ENCODE measurements at places on chromosomes 13 and 19.

DNA sequence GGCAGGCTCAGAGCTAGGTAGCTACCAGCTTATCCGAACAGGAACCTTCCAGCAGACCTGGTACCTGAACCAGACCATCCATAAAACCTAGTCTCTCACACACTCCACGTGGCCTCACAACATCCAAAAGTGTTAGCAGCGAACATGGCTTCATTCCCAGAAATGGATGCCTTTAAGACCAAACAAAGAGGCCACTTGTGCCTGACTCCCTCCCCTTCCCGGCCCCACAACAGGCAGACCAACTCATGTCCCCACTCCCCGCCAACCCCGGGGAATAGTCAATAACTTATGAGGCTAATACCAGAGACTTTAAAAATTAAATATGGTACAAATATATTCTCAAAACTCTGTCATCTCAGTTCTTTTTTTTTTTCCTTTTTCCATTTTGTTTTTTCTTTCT is 46.2 kb downstream of the ZNF557 start:
- DNase-seq, result no peak

GRCh38 chr13:104779311-104779993 is 1713.2 kb upstream of the SLC10A2 start:
- no peak for DNase-seq

DNA sequence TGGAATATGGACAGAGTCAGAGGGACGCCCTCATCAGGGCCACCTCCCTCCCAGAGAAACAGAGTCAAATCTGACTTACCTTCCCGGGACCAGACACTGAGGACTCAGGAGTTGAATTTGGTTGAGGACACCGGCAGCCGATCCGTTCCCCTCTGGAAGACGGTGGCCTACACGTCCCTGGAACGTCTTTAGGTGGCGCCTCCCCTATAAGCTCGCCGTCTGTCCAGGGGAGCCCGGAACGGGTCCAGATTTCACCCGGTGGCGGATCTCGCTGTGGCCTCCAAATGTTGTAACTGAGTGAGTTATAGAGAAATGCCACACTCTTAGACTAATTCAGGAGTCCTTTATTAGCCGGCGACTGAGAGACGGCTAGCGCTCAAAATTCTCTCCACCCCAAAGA is 9.0 kb downstream of the TNFSF14 start:
- no peak for DNase-seq

DNA sequence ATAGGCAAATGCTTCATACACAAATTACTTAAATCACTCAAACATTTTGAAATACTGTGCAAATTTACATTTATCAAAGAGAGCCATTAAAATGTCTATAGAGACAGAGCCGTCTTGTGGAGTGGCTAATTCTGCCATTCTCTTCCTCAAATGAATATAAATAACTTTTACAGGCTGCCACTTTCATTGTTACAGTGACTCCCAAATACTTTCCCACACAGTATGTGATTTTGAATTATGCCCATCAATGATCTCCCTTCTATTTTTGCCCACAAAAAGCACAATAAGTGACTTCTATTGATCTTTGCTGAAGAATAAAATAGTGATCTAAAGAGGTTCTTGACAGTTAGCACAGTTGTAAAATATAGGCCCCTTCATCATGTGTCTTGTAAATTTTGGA is 1244.9 kb downstream of the PCDH17 start:
- DNase-seq, result no peak

GRCh38 chr19:7545904-7546303 is 10.4 kb downstream of the PNPLA6 start:
- no peak for DNase-seq

- no peak for DNase-seq
Measured at GRCh38 chr13:107811233-107812013, 403.9 kb downstream of the LIG4 start.
